ENCODE measurements at places on chromosomes 3 and 15.

GRCh38 chr15:75143738-75144334 lies 57.8 kb upstream of the C15orf39 start:
- DNase-seq, result no peak

GRCh38 chr3:131543714-131544113 lies 40.9 kb upstream of the MRPL3 start:
- DNase-seq, result no peak

DNA sequence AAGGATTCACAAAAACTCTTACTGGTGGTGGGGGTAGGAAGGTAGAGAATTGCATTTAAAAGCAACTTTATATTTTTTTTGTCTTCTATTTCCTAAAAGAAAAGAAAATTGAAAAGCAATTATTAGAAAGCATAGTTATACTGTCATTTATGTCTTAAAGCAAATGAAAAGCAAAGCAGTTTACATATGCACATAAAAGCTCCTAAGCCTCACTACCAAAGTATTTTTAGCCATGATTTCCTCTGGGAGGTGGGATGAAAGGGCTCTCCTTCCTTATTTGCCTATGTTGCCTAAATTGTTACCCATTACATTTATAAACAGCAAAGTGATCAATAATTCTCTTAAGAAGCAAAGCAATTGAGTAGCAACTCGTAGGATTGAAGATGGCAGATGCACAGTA lies 7.0 kb downstream of the ZNF445 start:
- no peak for DNase-seq

DNA sequence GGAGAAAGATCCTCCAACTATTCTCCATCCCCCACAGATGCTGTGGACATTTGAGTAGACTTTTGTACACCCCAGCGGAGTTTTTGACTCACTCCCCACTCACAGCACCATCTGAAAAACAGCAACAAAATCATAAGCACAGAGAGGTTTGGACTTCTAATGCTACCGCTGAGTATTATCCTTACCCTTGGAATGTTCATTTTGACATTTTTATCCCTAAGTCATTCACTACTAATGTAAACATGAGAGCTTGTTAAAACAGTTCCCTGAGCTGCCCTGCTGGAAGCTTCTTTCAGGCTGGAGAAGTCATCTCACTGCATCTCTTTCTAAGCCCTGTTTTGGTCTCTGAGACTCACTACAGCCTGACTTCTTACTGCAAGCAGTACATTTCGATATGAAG lies 1045.9 kb downstream of the MCTP2 start:
- DNase-seq, result no peak

DNA sequence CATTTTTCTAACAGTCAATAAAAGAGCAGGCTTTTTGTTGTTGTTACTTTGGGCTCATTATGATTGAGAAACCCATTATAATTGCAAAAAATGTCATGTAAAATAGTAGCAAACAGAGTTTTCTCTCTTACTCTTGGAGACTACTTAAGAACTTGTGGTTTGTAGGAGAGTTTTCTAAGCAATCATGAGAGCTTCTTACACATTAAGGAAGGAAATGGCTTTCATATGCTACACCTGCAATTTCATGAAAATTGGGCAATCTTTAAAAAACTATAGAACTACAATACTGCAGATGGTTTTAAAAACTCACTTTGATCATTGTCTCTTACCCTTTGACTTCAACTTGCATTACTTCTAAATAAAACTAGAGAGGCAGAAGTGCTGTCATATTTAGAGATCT lies 701.8 kb downstream of the ZPLD1 start:
- no peak for DNase-seq

- no peak for DNase-seq
Measured at GRCh38 chr3:187208159-187208558, 10.9 kb downstream of the RTP1 start.

- no peak for DNase-seq
Measured at GRCh38 chr3:194808640-194809097, 123.0 kb downstream of the FAM43A start.

DNA sequence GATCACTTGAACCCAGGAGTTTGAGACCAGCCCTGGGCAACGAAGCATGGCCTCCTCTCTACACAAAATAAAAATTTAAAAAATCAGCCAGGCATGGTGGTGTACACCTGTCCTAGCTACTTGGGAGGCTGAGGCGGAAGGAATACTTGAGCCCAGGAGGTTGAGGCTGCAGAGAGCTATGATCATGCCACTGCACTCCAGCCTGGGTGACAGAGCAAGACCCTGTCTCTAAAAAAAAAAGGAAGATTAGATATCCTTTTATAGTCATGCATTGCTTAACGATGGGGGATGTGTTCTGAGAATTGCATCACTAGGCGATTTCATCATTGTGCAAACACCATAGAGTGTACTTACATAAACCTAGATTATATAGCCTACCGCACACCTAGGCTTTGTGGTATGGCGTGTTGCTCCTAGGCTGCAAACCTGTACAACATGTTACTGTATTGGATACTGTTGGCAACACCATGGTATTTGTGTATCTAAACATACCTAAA lies 12.6 kb downstream of the ALAS1 start:
- no peak for DNase-seq

GRCh38 chr3:167091226-167091625 lies 288.9 kb downstream of the ZBBX start:
- DNase-seq, result no peak

DNA sequence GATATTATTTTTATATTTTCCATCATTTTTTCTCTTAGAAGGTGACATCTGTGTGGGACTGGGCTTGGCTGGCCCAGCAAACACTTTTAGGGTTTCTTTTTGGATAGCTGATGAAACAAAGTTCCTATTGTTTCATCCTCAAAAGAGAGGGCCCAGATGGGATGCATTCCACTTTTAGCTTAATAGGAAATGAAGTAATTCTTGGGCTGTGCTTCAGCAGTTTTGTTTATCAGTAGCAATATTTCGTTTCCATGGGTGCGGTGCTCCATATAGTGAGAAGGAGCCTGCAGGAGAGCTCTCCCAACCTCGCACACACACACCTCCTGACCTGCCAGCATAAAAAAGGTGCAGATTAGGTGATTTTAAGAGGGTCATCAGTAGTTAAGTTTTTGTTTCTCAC lies 147.5 kb downstream of the AKAP13 start:
- DNase-seq, result no peak

DNA sequence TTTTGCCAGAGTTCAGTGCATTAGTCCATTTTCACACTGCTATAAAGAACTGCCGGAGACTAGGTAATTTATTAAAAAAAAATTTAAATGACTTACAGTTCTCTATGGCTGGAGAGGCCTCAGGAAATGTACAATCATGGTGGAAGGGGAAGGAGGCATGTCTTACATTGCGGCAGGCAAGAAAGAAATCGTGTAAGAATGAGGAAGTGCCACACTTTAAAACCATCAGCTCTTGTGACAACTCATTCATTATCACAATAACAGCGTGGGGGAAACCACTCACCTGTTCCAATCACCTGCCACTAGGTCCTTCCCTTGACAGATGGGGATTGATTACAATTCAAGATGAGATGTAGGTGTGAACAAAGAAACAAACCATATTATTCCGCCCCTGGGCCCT lies 1361.4 kb downstream of the NSUN3 start:
- DNase-seq, result no peak

DNA sequence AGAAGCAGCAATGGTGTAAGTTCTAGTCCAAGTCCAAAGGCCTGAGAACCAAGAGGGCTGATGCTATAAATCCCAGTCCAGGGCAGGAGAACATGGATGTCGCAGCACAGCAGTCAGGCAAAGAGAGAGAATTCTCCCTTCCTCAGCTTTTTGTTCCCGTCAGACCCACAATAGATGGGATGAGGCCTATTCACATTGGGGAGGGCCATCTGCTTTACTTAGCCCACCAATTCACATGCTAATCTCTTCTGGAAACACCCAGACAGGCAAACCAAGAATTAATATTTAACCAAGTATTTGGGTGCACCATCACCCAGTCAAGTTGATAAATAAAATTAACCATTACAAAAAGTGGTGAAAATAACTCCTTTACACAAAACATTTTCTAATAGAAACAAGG lies 511.7 kb upstream of the UBE2E2 start:
- DNase-seq, result no peak

GRCh38 chr15:70165716-70166284 lies 68.1 kb upstream of the TLE3 start:
- DNase-seq, result no peak

GRCh38 chr3:10855083-10855870 lies 39.2 kb downstream of the SLC6A11 start:
- DNase-seq, result no peak

Measured in activated CD8-positive, alpha-beta memory T cell treated with anti-CD3 and anti-CD28 coated beads for 24 hours (primary cell).